ENCODE measurements at places on chromosomes 2 and 18. TPM values are rescaled to one million over a fixed set of nuclear protein-coding genes. Genes with fewer than 3 reads are reported as not detected.

CSRNP3 gene
- polyA plus RNA-seq = 11.6 TPM

RUFY4 gene
- 0.27 TPM for polyA plus RNA-seq

FAM228A gene
- polyA plus RNA-seq = 1.6 TPM

TACR1 gene
- 1.2 TPM for polyA plus RNA-seq

- no peak for DNase-seq
Observed at GRCh38 chr2:31362581-31362980, 52.0 kb downstream of the XDH start.

- DNase-seq = no peak
Observed at GRCh38 chr2:12678186-12678585, 38.5 kb upstream of the TRIB2 start.

DNA sequence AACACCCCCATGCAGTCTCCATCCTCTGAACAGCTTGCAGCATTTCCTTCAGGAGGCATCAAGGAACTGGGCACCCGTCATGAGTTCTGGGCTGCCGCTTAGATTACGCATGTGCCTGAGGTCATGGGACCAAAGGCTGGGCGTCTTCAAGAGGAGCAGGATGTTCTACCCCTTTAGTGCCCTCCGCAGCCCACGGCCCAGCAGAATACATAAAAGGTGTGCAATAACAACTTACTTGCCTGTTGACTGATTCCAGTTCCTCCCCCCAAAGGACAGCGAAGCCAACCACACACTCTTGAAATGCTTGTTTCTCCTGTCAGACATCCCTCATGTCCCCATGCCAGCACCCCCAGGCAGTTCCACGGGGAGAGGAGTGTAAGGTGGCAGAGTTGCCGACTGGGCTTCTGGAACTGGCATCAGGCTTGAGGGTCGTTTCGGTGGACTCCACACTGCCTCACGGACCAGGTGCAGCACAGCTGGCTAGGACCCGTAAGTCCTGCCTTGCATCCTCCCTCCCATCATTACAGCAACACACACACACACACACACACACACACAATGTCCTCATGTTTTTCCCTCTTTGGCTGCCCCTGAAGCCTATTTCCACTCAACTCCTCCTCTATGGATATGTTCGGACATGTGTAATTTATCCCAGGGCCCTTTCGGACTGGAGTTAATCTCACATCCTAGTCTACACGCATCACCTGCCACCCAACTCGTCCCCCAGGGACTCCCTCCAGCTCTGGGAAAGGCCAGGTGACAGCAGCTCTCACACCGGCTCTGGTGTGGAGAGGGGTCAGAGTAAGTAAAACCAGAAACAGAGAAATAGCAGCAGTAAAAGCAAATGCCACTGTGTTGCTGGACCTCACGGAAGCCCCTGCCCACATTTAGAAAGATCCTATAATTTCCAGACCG lies 200.7 kb downstream of the BCL11A start:
- DNase-seq = no peak

GRCh38 chr2:211368467-211368866 lies 812.1 kb downstream of the CPS1 start:
- no peak for DNase-seq

- no peak for DNase-seq
Observed at GRCh38 chr2:3636586-3637310, 21.3 kb upstream of the ALLC start.
